ENCODE measurements at places on chromosomes 16 and 17.
A peak's percentile ranks its signal among the peaks of the same experiment; 100 is the strongest.

GRCh38 chr17:28763137-28763799 lies 19.5 kb downstream of the TRAF4 start:
- no peak for DNase-seq

DNA sequence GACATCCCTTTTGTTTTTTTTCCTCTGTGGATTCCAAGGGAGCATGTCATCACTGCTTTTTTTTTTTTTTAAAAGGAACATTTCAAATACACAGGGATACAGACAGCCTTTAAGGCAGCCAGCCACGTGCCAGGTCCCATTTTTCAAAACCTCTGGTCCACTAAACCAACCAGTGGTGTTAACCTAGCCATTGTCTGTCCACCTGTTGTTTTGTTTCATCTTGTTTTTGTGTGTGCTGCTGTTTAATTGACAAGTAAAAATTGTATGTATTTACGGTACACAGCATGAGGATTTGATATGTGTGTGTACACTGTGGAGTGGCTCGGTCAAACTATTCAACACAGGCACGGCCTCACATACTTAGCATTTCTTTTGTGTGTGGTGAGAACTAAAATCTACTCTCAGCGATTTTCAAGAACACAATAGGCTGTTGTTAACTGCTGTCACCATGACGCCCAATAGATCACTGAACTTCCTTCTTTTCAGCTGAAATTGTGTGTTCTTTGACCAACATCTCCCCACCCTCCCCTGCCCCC lies 19.2 kb downstream of the TMEM114 start:
- DNase-seq: no peak

- no peak for DNase-seq
These were observed 1.6 kb upstream of the MRPL38 start for GRCh38 chr17:75906143-75906884.

DNA sequence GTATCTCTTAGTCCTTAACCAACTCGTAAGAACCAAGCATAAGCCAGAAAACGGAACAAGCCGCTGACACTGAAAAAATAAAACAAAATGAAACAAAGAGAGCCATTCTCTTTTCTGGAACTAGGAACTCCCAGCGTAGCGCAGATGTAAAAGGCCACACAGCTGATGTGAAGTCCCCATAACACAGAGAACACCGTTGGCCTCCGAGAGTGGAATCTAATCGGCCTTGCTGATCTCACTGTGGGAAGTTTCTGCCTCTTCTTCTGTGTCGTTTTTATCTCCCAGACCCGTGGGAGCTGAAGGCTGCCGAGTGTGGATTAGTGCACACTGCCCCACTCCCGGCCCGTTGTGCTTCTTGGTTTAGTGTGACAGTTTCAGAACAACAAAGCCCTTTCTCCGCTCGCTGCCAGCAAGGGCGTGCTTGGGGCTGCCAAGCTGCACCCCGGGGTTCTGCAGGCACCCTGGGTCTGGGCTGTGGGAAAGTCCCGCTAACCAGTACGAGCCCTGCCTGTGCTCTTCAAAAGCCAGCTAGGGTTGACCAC lies 21.7 kb downstream of the TTYH2 start:
- DNase-seq: no peak

DNA sequence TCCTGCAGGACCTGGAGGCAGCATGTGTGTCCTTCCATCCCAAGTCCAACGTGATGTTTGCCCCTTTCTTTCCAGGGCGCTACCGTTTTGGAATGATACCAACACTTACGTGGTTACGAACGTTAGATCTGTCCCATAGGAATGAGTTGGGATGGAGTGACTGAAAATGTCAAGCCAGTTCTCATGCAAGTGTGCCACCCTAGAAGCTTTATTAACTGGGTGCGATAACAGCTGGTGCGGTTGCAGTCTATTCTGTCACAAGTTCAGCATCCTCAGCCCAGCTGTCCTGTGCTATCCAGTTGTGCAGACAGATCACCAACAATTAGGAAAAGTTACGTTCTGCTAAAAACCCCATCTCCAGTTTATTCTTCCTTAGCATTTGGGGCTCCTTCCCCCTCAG lies 52.5 kb downstream of the BANP start:
- DNase-seq: no peak

DNA sequence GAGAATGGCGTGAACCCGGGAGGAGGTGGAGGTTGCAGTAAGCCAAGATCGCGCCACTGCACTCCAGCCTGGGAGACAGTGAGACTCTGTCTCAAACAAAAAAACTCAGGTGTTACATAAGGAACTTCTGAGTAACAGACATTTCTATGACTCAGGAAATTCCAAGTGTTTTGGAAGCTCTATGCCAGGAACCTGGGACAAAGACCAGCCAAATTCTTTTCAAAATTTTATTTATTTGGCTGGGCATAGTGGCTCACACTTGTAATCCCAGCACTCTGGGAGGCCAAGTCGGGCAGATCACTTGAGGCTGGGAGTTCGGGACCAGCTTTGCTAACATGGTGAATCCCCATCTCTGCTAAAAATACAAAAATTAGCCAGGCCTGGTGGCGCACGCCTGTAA lies 5.2 kb upstream of the SH2B1 start:
- DNase-seq: no peak

DNA sequence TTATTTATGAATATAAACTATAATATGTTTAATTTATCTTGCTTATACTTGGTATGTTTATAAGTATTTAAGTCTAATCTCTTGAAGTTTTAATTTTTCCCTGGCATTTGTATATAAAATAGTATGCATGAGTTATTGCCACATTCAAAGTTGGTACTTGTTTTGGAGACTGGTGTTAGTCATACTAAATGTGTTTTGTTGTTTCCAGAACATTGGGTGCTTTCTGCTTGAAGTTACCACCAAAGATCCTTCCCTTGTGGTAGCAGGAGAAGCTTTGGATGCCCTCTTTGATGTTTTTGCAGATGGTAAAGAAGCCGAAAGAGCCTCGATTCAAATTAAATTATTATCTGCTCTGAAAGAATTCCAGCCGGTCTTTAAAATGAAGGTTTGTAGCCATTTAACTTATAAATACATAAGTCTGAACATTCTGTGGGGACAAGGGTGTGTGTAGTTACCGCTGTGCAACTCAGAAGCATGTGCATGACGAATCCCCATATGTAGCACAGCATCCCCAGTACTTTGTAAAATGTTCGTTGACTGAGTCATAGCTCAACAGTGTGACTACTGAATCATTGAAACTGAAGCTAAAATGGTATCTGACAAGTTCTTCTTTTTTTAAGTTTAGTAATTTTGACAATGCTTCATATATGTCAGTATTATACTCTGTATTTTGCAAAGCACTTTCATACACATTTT lies 36.4 kb downstream of the HEATR3 start:
- DNase-seq: peak; percentile 8

DNA sequence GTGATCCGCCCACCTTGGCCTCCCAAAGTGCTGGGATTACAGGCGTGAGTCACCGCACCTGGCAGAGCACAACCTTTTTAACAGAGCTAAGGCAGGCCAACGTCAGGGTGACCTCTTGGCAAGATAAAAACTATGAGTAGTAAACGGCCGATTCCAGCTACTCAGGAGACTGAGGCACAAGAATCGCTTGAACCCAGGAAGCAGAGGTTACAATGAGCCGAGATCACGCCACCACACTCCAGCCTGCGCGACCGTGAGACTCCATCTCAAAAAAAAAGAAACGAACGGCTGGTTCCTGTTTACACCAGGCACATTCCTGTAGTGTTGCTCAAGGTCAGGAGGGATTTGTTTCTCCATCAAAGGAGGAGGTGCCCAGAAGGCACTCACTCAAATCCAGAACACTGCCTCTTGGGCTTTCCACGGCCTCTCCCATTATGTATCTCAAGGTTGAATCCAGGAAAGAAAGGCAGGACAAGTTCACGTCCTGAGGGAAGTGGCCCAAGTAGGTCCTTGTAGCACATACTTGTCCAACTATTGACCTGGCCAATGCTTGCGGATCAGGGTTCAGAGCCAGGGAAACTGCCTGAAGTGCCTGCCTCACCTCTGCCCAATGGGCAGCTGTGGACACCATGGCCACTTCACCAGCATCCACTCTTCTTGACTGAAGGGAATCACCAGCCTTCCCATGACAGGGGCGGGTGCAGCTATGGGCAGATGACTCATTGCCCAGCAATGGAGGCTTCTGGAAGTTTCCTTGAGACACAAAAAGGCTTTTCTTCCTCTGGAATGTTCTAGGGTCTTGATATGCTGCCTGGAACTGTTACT lies 13.5 kb downstream of the KNOP1 start:
- no peak for DNase-seq

GRCh38 chr16:75965504-75966374 lies 239.4 kb upstream of the CPHXL start:
- DNase-seq: no peak

GRCh38 chr17:46869975-46870803 lies 18.8 kb downstream of the WNT9B start:
- DNase-seq: no peak

DNA sequence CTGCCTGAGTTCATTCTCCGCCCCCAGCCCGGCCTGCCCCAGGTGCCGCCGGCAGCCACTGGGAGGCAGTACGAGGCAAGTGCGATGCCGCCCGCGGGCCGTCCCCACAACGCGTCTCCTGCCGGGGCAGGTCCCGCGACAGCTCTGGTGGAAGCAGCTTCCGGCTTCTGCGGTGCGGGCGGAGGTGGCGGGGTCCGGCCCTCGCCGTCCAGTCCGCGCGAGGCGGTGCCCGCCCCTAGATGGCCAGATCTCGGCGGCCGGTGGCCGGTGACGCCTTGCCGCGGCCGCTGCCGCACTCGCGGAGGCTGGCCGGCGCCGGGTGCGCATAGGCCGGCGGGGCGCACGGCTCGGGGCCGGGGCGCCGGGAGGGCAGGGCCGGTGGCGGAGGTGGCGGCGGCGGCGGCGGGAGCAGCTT lies 1.8 kb downstream of the GJD3 start:
- peak; percentile 88 for DNase-seq

- DNase-seq: no peak
These were observed 13.5 kb downstream of the CCL11 start for GRCh38 chr17:34299027-34299426.

GRCh38 chr16:57627184-57627871 lies 1.1 kb upstream of the ADGRG1 start:
- no peak for DNase-seq

DNA sequence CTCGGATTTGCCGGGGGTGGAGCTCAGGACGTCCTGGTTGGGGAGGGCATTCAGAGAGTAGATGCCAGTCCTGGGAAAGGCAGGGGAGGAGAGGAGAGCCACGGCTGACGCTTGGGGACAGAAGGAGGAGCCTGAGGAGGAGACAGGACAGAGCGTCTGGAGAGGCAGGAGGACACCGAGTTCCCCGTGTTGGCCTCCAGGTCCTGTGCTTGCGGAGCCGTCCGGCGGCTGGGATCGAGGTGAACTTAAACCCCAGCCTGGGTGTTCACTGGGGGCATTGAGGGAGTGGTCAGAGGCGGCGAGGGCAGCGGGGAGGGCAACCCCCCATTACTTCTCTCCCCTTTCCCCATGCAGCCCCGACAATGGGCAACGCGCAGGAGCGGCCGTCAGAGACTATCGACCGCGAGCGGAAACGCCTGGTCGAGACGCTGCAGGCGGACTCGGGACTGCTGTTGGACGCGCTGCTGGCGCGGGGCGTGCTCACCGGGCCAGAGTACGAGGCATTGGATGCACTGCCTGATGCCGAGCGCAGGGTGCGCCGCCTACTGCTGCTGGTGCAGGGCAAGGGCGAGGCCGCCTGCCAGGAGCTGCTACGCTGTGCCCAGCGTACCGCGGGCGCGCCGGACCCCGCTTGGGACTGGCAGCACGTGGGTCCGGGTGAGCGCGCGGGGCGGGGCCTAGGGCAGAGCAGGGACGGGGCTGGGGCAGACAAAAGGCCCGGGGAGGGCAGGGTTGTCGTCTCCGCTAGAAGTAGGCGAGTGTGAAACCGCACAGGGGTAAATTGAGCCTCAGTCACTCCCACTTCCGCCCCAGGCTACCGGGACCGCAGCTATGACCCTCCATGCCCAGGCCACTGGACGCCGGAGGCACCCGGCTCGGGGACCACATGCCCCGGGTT lies 3.7 kb downstream of the NOL3 start:
- peak; percentile 75 for DNase-seq

- no peak for DNase-seq
These were observed 51.3 kb downstream of the AKAP1 start for GRCh38 chr17:57136355-57136754.

DNA sequence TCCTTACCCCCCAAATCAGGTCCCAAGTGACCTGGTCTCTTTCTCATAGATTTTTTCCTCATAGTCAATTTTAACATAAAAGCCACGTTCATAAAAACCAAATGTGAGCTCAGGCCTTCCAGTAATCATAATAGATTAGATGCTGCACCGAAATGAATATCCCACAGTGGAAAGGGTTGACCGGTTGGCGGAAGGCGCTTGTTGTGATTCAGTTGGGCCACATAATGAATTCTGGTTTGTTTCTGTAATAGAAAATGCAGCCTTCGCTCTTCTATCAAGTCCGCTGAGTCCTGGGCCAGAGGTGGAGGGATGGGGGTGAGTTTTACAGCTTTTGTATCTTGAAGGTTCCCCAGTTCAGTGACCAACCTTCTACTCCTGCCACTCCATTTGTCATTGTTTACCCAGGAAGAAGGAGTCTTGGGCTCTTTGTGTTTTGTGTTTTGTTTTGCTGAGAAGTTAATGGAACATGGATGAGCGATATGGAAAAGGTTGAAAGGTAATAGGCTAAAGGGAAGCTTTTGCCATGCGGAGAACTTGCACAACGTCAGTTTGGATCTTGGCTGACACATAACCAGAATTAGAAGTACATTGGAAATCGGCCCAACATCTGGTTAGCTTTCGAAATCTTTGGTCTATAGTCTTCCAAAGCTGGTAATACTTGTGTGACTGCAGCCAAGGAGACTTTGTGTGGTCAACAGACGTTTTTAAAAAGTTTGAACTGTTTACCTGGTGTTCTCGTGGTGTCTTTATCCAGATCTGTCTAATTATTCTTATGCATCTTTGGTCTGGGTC lies 89.5 kb downstream of the CLEC16A start:
- no peak for DNase-seq

DNA sequence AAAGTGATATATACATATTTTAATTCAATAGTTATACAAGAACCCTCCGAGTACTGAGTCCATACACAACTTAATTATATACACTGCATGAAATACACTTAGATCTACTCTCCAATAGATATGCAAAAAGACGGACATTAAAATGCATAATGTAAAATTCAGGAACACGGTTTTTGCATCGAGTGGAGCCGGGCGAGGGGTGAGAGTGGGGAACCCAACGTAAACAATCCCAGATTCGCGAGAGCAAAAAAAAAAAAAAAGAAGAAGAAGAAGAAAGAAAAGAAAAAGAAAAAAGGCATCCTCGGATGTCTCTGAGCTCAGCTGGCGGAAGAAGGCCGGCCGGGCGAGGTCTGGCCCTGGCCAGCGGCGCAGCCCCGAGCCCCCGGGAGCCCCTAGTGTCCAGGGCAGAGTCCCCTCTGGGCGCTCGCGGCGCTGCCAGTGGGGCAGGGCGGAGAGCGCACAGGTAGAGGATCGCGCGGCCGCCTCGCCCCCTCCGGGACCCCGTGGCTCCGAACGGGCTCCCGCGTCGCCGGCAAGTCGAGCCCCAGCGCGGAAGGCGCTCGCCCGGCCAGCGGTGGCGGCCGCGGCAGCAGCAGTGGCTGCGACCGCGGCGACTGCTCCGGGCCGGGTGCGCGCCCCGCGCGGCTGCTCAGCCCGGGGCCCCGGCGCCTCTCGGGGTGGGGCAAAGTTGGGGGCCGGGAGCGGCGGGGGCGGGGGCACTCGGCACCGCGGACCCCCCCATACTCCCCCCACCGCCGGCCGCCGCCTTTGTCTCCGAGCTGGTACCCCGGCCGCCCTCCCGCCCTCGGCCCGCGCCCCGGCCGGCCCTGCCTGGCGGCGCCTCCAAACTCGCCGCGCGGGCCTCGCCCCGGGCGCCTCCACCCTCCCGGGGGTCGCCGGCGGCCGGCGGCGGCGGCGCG lies 9.6 kb upstream of the ZFHX3 start:
- DNase-seq: no peak

GRCh38 chr16:30499284-30499683 lies 26.7 kb downstream of the ITGAL start:
- no peak for DNase-seq

Measured in T-helper 2 cell treated with Interferon-gamma antibody and Interleukin-4, amounts not matched to agents 5 μg/mL and 100 μg/mL, for 36 hours (primary cell).